ENCODE measurements at places on chromosomes 2 and 18.
A peak's percentile ranks its signal among the peaks of the same experiment; 100 is the strongest.

GRCh38 chr18:54147439-54147838 lies 77.0 kb downstream of the MBD2 start:
- no peak for DNase-seq

GRCh38 chr2:68357605-68358337 lies 7.3 kb upstream of the PLEK start:
- peak; percentile 4 for DNase-seq

- DNase-seq: no peak
Measured at GRCh38 chr18:35590935-35591334, 9.4 kb downstream of the GALNT1 start.

DNA sequence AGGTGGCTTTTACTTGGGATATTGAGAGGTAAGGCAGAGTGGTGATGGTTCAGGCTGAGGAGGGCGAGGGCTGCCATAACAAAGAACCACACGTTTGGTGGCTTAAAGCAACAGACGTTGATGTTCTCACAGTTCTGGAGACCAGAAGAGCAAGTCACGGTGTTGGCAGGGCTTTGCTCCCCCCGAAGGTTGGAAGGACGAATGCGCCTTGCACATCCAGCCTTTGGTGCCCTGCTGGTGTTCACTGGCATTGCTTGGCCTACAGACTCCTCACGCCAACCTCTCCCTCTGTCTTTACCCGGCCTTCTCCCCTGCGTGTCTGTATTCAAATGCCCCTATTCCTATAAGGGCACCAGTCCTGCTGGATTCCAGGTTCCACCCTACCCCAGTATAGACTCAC lies 125.4 kb downstream of the TPO start:
- peak; percentile 39 for DNase-seq

GRCh38 chr2:100413571-100413970 lies 3.9 kb downstream of the CHST10 start:
- no peak for DNase-seq

- DNase-seq: no peak
Measured at GRCh38 chr18:10274301-10274700, 180.1 kb upstream of the APCDD1 start.

- no peak for DNase-seq
Measured at GRCh38 chr2:219560037-219560892, 11.1 kb downstream of the OBSL1 start.

- no peak for DNase-seq
Measured at GRCh38 chr18:25133879-25134278, 218.1 kb downstream of the ZNF521 start.

DNA sequence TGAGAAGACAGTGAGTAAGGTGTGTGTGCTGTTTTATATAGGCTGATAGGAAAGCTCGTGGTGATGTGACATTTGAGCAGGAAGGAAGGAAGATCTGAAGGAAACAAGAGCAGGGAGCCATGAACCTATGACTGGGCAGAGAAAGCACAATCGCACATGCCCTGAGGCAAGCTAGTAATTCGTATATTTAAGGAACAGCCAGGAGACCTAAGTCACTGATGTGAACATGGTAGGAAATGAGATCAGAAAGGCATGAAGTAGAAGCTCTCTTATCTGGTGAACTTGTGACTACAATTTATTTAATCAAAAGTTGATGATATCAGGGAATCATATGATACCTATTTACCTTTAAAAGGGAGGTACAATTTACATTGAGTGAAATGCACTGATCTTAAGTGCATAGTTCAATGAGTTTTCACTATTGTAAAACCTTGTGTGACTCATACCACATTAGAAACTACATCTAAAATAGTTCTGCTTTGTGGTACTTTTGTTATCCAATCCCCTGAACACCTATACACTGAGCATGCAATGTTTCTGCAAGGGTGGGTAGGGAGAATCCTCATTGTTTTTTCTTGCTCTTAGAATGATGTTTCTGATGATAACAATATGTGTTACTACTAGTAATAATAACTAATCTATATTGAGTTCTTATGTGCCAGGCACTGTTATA lies 67.5 kb downstream of the GALNT13 start:
- DNase-seq: no peak

GRCh38 chr2:116692988-116693387 lies 1121.5 kb upstream of the DDX18 start:
- DNase-seq: peak; percentile 11

Measured in NCI-H1930 (cell line).